ENCODE measurements at places on chromosomes 5 and 9.

GRCh38 chr9:121393318-121393717, 23.3 kb upstream of the STOM start:
- no peak for DNase-seq

GRCh38 chr9:38683336-38683735, 36.6 kb downstream of the FAM240B start:
- no peak for DNase-seq

- no peak for DNase-seq
Measured at GRCh38 chr5:180160789-180161188, 48.2 kb downstream of the RASGEF1C start.

DNA sequence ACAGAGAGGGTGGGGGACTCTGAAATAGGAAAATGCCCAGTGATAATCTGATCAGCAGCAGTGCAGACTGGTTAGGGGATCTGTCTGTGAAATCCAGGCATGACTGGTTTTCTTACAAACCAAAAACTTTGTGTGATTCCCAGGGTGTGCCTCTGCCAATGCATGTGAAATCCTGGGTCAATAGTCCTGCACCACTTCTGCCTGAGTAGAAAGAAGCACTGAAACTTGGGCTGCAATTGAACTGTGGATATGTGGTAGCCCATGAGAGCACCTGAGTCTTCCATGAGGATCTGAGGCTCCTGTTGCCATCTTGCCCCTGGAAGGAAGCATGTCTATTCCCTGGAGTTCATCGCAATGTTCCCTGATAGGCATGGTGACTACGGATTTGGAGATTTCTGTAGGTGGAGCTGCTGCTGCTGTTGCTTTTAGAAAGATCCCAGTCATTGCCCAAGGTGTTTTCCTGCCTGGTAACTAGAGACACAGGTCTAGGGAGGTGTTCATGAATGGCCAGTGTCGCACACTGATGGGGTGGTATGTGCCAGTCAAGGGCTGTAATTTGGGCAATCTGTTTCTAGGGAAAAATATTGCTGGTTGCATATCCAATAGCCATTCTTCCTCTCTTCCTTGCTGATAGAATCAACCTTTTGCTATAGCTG, 146.7 kb downstream of the CARTPT start:
- no peak for DNase-seq

- DNase-seq, result no peak
Measured at GRCh38 chr5:100616291-100616690, 81.1 kb downstream of the FAM174A start.

DNA sequence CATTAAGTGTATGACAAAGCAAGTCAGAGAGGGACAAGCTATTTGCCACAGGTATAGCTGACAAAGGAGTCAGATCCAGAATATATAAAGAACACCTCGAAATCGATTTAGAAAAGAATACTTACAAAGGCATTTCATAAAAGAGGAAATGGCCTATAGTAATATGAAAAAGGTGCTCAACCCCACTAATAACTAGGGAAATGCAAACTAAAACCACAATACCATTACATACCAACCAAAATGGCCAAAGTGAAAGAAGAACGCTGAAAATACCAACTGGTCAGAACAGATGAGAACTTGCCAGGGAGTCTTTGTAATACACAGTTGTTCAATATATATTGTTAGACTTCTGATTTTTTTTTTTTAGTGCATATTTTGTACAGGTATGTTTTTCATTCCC, 152.9 kb downstream of the CDC42SE2 start:
- DNase-seq, result no peak

DNA sequence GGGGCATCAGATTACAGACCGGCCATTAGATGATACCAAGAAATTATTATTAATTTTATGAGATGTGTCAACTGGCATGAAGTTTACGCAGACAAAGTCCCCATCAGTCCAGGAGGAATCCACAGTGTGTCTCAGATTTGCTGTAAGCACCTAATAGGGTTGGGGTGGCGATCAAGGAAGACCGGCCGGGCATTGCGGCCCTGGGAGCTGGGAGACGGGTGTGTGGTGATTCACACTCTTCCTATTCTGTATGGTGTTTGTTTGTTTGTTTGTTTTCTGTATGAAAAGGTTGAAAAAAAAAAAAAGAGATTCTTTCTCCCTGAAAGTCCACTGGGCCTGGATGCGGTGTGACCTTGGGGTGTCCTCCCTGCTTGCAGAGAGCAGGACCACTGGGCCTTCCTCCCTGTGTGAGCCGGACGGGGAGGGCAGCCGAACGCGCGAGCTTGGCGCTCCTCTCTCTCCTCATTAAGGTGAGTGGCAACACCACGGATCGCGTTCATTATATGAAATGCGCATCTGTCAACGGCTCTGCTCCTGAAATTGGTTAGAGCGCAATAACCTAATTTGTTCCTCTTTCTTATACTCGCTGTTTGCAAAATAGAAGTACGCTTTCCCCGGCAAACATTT, 15.1 kb downstream of the RASGEF1C start:
- DNase-seq, result no peak

DNA sequence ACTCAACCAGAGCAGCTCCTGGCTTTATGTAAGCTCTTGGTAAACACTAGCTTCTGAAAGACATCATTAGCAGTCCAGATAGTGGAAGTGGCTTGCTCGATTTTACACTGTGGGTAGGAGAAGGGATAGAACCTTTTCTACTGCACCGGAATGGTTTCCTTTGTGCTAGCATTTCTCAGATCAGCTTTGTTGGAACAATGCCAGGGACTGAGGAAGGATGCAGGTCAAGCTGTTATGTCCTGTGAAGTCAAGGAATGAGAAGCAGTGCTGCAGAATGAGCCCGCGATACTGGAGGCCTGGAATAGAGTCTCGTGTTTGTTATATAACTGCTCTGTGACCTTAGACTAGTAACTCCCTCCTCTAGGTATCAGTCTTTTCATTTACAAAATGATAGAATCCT, 233.6 kb downstream of the GABRB2 start:
- DNase-seq, result no peak

DNA sequence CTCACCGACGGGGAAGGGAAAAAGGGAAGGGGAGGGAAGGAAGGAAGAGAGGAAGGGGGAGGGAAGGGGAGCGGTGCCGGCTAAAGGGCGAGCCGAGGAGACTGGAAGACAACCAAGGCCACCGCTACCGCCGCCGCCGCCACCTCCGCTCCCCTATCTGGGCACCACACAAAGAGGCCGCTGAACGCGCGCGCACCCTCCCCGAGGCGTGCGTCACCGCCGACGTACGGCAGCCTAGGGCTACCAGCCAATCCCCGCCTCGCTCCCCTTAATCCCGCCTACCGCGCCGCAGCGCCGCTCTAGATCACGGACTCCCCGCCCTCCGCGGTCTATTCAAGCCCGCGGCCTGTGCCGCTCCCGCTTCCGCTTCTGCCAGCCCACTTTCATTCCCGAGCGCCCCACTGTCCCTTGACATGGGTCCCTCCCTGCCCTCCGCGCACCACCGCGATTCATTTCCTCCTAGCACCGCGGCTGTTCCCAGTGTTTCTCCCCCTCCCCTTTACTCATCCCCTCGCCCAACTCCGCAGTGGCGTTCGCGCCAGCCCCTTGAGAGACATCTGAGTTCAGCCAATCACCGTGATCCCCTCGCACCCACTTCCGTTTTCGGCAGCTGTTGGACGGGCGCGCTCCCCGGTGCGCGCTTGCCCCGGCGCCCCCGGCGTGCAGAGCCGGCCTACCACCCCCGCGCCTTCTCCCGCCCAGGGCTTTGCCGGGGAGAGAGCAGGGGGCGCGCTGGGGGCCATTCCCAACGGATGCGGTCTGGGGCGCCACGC, at the start of gene HNRNPA0:
Gene HNRNPA0, minus strand, starts transcription at position 176 of the 773 bp plus-strand sequence. CDS start 297 bp downstream, outside the sequence.
- DNase-seq, result peak; percentile 90

GRCh38 chr9:13809401-13809800, 504.5 kb downstream of the NFIB start:
- DNase-seq, result peak; percentile 91

- DNase-seq, result no peak
Measured at GRCh38 chr9:82996941-82997340, 66.0 kb downstream of the RASEF start.

DNA sequence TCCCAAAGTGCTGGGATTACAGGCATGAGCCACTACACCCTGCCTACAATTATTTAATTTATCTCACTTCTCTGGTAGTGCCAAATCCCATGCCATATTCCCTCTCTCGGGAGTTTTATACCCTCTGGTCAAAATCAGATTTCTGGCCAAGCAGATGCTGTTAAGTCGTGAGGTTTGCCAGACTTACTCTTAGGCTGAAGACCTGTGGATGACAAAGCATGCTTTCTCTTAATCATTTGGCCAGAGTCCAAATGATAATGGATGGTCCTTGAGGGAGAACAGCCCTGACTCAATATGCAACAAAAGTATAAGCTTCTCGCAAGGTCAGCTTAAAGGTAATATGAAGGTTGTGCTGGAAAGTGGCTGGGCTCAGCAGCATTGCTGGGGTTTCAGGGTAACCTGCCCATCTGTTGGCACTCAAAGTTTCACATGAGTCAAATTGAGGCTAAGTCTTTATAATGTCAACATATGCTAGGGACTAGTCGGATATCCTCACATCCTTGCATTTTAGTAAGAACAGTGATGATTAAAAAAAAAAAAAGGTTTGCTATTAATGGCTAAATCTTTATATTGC, 280.1 kb downstream of the KIF4B start:
- no peak for DNase-seq

- DNase-seq, result no peak
Measured at GRCh38 chr5:88952996-88953643, 70.1 kb upstream of the MEF2C start.

DNA sequence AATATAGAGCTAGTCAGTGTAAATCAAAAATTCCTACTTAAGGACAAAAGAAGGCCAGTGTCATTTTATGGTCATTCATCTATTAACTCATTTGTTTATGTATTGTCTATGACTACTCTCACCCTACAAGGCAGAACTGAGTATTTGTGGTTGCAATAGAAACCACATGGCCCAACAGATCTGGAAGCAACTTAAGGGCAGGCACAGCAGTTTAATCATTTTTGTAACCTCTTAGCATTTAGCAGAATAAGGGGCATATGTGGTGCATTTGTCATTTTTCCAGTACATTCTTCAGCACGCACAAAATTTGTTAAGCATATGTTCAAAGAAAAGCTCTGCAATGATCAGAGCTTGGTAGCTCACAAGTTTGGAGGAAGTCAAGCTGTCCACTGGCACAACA, 1.1 kb downstream of the FKBP15 start:
- DNase-seq, result no peak

GRCh38 chr5:54986269-54986654, 869 bp upstream of the ESM1 start:
- no peak for DNase-seq

GRCh38 chr5:9168791-9169556, 376.9 kb downstream of the SEMA5A start:
- DNase-seq, result no peak

DNA sequence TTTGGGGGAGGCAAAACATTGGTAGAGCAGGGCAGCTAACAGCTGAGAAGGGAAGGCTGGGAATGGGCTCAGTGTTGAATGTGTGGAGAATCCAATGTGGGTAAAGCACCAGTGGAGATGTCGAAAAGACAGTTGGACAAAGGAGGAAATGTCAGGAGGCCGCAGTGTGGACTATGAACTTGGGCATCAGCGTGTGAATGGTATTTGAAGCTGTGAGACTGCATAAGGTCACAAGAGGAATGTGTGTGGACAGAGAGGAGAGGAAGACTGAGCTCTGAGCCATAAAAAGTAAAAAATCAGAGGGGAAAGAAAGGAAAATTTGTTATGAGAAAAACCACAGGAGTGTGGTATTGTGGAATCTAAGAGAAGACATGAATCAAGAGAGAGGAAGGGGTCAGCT, 99.4 kb upstream of the ADAMTS16 start:
- DNase-seq, result no peak

GRCh38 chr5:74262544-74263207, 377.9 kb downstream of the ENC1 start:
- DNase-seq, result no peak

GRCh38 chr5:42507451-42508097, 84.3 kb downstream of the GHR start:
- DNase-seq, result peak; percentile 56

DNA sequence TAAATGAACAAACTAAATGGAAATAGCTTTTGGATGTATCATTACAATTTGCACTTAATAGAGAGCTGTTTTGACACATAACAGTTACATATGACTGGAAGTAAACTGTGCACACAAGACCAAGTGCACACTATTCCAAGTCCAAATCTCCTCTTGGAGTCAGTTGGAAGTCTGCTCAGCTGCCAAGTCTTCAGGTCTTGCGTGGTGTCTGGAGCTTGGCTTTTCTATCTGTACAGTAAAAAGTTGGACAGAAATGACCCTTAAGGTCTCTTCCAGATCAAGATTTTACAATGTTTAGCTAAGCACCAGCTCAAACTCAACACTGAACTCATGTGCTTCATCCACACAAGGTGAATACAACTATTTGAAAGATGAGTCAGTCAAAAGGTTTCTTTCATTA, 456.9 kb downstream of the RASEF start:
- no peak for DNase-seq

- DNase-seq, result no peak
Measured at GRCh38 chr9:113630386-113631136, 167.0 kb downstream of the RGS3 start.

GRCh38 chr5:56910210-56910965, 992 bp downstream of the SETD9 start:
- peak; percentile 62 for DNase-seq

- no peak for DNase-seq
Measured at GRCh38 chr5:8633696-8634095, 764.7 kb downstream of the MTRR start.

DNA sequence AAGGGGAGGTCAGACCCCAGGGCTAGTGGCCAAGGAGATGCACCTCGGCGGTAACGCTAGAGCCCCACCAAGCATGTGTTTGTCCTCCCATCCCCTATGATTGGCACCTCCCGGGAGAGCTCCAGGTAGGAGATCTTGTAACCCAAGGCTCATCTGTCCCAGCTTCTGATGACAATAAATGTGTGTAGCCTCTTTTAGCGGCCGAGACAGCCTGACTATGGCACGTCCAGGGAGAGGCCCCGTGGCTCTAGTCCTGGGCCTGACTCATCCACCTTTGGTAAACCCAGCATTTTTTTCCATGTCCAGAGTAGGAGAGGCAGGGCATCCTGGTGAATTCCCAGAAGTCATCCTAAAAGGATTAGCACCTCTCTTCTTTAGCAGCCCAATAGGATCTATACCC, 39.2 kb downstream of the IRF1 start:
- no peak for DNase-seq

- no peak for DNase-seq
Measured at GRCh38 chr9:137073992-137074399, 3.3 kb upstream of the UAP1L1 start.
